Activated CD4-positive, alpha-beta T cell treated with anti-CD3 and anti-CD28 coated beads, Interleukin-2, amount 10 ng/mL, durations not matched to agents 7 days and 5 days (primary cell): ENCODE measurements at places on chromosomes 1 and 21.

DNA sequence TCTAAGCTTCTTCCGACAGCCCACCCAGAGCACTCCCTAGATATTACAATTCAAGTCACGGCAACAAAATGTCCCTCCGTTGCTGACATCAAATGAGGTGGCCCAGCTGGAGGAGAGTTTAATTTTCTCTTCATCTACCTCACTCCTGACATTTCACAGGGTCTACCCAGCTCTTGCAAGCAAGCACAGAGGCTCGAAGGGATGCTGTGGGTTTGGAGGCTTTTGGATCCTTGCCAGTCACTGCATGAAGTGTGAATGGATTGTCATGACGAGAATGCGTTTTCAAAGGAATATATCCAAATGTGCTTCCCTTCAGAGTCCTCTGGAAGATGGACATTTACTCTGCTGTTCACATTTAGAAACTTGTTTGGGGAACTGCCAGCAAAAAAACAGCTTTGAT, 33.5 kb downstream of the CAPN8 start:
- no peak for DNase-seq

DNA sequence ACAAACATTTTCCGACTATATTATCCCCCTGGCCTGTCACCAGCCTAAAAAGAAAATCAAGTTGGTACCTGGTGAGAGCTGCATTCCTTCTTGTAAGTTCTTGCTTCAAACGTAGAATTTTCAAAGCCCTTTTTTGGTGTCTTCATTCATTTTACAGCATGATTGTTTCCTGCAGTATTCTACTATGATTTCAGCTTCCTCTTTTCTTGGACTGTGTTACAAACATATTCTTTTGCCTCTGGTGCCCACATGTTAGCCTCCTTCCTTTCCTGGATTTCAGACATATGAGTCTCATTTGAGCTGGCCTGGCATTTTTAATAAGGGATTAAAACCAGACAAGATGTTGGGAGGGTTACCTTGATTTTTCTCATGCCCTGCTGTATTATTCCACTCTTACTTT, 142.5 kb downstream of the PIGK start:
- no peak for DNase-seq

DNA sequence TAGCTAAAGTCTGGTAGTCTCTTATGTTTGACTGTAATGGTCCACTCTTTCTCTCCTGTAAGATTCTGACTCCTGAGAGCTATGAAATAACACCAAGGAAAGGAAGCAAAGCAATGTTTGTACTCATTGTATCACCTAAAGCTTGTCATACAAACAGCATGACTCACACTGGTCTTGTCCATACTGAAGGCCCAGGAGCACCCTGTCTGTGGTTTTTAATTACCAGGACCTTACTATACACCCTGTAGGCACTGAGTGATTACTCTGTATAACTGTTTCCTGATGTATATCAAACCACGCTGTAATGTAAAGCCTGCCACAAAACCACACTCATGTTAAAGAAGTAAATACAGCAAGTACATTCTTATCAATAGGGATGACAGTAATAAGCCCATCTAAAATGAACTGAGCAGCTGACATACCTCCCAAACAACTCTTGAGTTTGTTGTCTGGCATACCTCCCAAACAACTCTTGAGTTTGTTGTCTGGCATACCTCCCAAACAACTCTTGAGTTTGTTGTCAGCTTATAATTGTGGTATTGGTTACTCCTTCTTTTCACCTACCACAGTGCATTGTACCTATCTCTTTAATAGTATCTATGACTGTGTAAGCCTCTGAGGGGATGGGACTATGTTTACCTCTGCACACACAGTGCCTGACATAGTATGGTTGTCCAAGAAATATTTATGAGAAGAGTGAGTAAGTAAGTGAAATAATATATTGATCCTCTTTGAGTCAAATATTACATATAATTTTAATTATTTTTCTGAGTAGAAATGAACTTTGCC, 11.6 kb upstream of the TNFSF18 start:
- DNase-seq, result no peak

- peak; percentile 61 for DNase-seq
These were observed 1.1 kb downstream of the POGZ start for GRCh38 chr1:151457911-151458801.

GRCh38 chr1:85313888-85314696, 37.7 kb upstream of the BCL10 start:
- DNase-seq, result no peak

GRCh38 chr1:61084491-61085031, 2.2 kb downstream of the NFIA start:
- DNase-seq, result no peak

DNA sequence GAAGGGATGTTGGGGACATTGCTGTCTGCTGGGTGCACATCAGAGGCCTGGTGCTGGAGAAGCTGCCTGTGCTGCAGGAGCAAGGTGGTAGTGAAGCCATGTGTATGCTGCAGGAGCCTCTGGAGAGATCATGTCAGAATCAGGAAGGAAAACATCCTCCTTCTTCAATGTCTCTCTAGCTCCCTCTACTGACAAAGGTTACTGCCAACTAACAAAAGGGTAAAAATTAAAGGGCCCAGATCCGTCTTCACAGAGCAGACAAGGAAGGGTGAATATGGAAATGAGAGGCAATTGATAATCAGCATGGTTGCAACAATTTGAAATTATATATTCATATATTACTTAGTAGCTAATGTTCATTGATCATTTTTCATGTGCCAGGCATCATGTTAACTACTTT, 32.2 kb downstream of the FAM177B start:
- no peak for DNase-seq

DNA sequence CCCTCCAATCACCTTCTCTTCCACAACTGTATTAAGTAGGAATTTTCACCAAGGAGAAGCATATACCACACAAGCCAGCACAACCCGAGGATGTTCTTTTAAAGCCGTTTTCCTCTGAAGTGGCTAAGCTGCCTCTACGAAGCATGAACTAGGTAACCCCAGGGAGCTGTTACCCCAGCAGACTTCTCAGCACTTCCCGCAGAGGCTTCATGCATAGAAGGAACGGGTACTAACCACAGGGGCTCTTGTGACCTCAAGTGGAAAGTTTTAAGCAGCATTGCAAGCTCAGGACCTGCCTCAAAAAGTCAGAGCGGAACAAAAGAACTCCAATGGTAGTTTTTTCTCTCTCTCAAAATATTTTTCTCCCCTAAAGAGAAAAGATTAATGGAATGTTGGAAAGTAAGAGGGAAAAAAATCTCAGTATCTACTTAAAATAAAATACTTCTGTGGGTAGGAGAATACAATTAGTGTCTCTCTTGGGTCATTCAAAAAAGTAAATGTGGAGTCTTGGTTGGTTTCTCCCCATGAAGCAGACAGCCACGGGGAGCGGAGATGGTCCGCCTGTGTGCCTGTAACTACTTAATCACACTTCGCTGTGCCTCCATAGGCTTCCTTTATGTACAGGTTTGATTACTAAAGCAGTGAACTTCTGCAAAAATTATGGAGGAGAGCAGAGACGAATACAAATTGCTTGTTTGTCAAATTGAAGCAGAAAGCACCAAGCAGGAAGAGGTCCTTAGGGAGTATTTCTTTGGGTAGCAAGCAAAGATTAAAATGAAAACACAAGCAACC, 40.9 kb downstream of the STX6 start:
- DNase-seq, result peak; percentile 73

GRCh38 chr1:8854240-8854639, 24.2 kb downstream of the ENO1 start:
- DNase-seq, result no peak

DNA sequence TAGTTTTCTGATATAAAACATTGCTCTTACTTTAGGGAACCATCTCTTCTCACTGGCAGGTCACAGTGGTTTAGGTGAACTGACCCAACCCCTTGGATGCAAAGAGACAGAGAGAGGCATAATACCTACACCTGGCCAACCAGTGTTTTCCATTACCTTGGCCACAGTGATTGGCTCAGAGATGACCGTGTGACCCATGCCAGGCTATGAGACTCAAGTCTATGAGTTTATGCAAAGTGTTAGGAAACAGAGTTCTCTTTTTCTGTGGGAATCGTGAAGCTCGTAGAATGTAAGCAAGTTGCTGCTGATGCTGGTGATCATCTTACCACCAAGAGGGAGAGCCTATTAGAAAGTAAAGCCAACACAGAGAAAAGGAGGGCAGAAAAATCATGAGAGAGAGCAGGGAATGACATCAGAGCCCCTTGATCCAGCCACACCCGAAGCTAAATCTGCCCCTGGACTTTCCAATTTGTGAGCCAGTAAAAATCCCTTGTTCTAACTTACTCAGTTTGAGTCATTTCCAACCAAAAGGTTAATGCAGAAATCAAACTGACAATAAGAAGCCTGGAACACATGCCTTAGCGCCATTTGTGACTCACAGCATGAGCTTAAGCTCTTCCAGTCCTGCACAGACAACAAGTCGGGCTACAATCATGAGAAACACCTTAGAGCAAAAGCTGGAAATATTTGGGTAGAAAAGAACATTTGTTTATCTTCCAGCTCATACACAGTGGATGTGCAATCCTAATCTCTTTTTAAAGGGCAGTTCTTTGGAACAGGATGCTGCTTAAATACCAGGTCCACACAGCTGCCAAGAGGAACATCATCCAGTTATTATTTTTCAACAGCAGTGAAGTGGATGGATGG, 81.3 kb upstream of the KAZN start:
- DNase-seq, result no peak

- no peak for DNase-seq
These were observed 195.3 kb downstream of the C1orf94 start for GRCh38 chr1:34371829-34372532.

DNA sequence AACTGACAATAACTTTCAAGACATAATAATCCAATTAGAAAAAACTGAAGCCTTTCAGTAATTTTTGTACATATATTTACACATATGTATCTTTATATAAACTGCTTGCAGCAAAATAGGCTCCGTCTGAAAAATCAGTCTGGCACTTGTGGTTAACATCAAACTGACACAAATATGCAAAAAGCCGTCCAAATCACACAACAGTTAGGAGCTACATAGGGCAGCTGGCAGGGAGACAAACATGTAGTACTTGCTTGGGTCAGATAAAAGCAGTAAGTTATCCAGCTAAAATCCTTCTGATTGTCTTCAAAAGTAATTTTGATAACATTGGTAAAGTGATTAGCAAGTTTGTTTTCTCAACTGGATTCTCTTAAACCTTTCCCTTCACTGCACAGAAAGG, 14.7 kb upstream of the GUCA2A start:
- DNase-seq, result no peak

DNA sequence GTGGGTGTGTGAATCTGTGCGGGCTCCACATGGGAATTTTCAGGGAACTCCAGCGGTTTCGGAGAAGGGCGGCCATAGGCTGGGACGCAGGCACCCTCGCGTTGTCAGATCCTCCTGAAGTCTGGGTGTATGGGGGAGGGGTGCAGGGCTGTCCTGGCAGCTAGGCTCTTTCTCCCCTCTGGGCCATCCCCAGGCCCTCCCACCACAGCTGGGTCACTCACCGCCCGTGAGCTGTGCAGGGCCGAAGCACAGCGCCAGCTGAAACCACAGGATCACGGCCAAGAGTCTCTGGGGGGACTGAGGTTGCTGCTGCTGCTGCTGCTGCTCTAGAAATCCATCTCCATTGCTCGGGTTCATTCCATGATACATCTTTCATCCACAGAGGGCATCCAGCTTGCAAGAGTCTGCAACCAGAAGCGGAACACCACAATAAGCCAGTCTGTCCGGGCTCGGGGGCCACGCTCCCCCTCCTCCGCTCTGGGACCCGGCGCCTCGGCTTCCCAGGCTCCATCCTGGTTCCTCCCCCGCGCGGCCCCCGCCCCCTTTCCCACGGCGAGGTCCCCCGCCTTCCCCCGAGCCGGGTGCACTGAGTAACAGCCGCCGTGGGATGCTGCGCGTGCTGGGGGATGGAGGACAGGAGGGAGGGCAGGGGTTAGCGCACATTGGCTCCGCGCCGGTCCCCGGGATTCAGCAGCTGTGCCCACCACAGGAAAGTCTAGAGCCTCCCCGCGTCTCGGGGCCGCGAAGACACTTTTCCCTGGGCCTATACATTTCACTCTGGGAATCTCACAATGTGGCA, 720 bp downstream of the SUSD4 start:
- DNase-seq, result no peak

DNA sequence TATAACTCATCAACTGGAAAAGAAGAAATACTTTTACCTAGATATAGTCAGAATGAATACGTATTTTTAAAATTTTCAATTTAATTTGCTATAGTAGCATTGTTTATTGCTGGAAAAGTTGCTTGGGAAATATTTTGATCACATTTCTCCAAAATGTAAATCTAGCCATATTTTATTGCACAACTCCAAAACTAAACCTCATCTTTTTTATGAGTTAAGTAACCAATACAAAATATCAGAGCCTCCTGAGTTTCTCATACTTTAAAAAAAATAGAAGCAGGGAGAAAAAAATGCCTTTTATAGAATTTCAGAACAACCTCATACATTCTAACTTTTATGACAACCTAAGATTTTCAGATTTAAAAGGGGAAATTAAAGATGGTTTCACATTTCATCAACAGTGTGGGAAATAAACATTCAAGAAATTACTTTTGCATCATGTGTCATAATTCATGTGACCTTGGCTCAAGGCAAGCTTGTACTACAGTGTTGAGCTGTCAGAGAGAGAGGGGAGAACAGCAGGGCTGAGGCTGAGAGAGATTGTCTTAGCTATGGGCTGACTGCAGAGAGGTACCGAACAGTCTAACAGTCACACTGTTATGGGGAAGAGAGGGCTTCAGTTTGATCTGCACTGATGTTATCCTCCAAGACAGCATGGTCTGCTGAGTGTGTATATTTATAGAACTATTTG, 519.0 kb downstream of the LTN1 start:
- DNase-seq, result no peak

GRCh38 chr1:10340930-10341590, 57.8 kb upstream of the PGD start:
- DNase-seq, result no peak

DNA sequence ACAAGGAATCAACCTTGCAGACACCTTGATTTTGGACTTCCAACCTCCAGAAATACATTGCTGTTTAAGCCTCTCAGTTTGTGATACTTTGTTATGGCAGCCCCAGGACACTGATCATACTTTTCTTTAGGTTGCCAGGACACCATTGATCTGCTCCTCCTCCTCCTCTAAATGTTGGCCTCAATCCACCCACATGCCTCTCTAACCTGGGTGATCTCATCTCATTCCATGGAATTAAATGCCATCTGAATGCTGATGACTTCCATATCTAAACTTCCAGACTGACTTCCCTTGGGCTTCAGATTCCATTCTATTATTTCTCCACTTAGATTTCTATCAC, 7.4 kb upstream of the PPP1R15B start:
- no peak for DNase-seq

DNA sequence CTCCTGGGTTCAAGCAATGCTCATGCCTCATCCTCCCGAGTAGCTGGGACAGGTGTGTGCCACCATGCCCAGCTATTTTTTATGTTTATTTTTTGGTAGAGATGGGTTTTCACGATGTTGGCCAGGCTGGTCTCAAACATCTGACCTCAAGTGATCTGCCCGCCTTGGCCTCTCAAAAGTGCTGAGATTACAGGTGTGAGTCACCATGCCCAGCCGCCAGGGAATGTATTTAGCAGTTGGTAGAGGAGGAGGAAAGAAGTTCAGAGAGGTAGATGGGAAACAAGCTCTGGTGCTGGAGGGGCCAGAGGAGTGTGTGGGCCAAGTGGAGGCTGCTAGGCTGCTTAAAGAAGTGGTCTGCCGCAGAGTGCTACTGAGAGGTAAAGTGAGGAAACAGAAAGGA, 6.0 kb downstream of the DOP1B start:
- DNase-seq, result no peak

GRCh38 chr1:42822800-42823392, 5.7 kb upstream of the SVBP start:
- no peak for DNase-seq
